ENCODE measurements at places on chromosomes 1 and 21. TPM values are rescaled to one million over a fixed set of nuclear protein-coding genes. Genes with fewer than 3 reads are reported as not detected.

- no peak for DNase-seq
Measured at GRCh38 chr1:29579821-29580425, 343.6 kb downstream of the PTPRU start.

DNA sequence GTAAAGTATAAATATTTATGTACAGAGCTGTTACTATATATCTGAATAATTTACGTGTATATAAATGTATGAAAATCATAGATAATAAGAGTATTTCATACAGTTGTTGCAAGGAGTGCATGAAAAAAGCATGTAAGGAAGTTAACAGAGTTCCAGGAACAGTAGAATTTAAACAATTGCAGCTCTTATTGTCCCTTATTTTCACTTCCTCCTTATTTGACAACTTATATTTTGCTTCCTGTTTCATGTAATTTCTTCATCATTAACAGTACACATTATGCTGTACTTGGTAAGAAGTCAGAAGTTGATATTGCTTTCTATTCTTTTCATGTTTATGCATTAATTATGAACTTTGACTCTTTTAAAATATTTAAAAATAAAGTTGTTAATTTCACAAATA lies 681.5 kb downstream of the LRRIQ3 start:
- no peak for DNase-seq

DNA sequence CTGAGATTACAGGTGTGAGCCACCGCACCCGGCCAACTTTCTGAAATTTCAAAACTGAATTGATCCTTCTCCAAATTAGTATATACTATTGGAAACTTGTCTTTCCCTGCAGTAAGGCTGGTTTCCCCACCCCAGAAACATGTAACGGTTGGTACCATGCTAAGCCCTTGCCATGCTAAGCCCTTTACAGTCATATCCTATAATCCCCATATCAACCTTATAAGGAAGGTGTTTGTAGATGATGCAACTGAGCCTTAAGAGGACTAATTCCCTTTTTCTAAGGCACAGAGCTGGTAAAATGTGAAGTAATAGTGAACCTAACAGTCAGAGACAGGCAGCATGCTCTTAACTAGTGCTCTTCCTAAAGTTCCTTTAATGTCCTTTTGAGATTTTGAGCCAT lies 413.7 kb downstream of the DISC1 start:
- no peak for DNase-seq

- DNase-seq = no peak
Measured at GRCh38 chr1:205760606-205761005, 10.6 kb upstream of the NUCKS1 start.

DNA sequence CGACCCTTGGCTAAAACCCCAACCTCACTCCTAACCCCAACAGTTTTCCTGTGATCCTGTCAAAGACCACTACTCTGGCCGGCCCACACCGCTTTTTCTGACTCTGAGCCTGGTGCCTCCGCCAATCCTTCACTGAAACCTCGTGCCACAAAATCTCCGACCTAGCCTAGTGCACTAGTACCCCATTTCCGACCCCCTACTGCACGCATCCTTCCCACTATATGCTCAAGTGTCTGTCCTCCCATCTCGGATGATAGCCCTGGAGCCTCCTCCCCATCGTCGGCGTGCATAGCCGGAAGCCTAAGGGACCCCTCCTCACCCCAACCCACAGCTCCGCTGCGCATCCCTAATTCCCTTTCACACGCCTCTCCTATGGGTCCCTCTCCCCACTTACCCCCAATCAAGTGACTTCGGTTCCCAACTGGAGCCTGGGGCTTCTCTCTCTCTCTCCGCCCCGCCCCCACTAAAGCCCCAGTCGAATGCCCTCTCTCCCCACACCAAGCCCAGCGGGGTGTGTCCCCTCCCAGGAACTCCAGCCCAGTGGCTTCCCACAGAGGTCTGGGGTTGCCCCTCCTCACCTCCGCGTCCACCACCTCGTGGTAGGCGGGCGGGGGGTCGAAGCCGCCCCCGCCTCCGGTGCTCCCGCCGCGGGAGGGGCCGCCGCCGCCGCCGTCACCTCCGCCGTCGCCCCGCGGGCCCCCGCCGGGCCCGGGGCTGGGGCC lies 791 bp downstream of the USP24 start:
- no peak for DNase-seq

DNA sequence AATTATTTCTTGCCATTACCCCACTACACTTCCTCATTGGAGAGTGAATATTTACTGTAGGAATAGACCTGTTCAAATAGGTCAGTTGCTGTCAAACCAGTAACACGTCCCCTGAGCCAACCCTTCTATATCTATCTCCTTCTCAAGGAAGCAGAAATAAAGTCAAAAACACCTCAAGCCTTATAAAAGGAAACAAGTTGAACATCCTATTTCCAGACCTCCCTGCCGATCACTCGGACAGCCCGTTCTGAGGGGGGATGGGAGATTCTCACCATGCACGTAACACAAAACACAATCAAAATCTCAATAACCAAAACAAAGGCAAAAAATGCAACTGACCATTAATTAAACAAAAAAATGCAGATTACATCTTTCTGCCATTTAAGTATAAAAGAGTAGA lies 121.5 kb upstream of the KRTAP19-8 start:
- DNase-seq = no peak

- DNase-seq = no peak
Measured at GRCh38 chr1:13756557-13757315, 56.7 kb downstream of the PRDM2 start.

DNA sequence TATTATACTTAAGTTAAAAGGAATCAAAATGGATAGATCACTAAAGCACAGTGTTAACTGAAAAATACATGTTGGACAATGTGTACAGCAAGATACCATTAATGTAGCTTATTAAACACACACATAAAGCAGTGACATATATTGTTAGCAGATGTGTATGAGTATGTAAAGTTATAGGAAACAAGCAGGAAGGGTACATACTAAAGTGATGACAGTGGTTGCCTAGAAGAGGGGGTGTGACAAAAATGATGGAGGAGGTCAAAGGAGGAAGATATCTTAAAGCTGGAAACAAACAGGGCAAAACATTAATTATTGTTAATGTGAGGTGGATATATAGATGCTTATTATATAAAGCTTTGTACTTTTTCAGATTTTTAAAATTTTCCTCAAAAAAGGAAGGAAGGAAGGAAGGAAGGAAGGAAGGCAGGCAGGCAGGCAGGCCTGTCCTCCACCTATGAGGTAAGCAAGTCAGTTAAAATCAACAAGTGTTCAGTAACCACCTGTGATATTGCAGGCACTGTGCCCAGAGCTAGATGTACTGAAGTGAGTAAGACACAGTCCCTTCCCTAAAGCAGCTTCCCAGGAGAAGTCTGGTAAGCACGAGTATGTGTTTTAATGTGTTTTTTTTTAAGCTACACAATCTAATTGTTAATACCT lies 252.9 kb upstream of the NR5A2 start:
- DNase-seq = no peak

- no peak for DNase-seq
Measured at GRCh38 chr21:28224191-28224726, 768.4 kb downstream of the LTN1 start.

GRCh38 chr1:74468982-74469603 lies 43.3 kb downstream of the LRRC53 start:
- no peak for DNase-seq

DNA sequence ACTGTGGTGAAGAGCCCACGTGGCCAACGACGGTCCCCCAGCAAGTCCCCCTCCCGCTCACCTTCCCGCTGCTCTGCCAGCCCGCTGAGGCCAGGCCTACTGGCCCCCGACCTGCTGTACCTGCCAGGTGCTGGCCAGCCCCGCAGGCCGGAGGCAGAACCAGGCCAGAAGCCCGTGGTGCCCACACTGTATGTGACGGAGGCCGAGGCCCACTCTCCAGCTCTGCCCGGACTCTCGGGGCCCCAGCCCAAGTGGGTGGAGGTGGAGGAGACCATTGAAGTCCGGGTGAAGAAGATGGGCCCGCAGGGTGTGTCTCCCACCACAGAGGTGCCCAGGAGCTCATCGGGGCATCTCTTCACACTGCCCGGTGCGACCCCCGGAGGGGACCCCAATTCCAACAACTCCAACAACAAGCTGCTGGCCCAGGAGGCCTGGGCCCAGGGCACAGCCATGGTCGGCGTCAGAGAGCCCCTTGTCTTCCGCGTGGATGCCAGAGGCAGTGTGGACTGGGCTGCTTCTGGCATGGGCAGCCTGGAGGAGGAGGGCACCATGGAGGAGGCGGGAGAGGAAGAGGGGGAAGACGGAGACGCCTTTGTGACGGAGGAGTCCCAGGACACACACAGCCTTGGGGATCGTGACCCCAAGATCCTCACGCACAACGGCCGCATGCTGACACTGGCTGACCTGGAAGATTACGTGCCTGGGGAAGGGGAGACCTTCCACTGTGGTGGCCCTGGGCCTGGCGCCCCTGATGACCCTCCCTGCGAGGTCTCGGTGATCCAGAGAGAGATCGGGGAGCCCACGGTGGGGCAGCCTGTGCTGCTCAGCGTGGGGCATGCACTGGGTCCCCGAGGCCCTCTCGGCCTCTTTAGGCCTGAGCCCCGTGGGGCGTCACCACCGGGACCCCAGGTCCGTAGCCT lies 46.8 kb downstream of the TRIM11 start:
- peak; percentile 77 for DNase-seq

GRCh38 chr1:23489842-23490241 lies 5.9 kb upstream of the ASAP3 start:
- no peak for DNase-seq

GRCh38 chr1:6897138-6897537 lies 111.9 kb downstream of the CAMTA1 start:
- DNase-seq = no peak

- DNase-seq = no peak
Measured at GRCh38 chr1:27227765-27228164, 6.7 kb upstream of the WDTC1 start.

DNA sequence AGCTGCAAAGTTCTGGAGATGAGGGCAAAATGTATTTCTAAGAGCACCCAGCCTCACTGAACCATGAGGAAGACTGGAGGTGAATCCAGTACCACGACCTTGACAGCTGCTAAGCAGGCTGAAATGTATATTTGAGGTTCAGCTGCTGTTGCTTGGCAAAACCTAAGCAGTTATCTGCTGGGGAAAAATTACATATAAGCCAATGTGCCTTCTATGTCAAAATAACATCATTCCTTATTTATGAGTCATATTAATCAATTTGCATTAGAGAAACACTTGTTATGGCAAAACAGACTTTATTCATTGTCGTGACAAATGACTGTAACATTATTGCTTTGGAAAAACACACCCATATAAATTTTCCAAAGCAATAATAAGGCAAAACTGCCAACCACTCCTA lies 560.5 kb upstream of the NR5A2 start:
- no peak for DNase-seq

DNA sequence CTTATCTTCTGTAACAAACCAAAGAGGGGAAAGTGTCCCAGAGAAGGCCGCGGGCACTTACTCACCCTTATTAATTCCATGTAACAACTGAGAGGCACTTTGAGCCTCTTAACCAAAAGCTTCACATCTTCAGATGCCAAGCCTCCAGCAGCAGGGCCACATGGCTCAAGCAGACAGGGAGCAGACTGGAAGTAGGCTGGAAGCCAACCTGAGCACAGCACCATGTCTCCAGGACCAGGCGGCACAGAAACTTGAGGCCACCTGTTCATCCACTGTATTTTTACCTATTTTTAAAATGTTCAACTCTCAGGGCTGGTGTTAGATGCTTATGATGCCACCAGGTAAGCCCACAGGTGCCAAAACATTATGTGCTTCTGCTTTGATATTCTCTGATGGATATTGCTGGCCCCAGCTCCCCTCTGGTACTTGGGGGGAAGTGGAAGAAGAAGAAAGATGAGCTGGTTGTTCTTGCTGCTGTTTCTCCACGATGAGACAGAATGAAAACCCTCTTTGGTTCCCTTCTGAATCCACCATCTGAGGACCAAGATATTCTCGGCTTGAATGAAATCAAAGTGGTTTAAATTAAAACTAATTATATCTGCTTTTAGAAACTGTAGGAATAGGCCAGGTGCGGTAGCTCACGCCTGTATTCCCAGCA lies 30.6 kb upstream of the SDE2 start:
- no peak for DNase-seq

DNA sequence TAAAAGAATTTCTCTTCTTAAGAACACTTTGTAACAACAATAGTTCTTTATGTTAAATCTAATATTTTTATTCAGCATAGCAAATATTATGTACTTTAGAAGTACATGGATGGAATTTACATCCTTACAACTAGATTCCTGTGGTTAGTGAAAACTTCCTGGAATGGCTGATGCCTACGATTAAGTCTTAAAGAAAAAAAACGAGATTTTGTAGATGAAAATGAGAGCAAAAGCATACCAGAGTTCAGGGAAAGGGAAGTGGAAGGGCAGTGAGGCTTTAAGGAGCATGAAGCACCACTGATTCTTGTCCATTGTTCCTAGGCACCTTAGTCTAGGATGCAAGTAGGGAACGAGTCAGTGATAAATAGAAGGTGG lies 26.7 kb downstream of the CFH start:
- no peak for DNase-seq

DNA sequence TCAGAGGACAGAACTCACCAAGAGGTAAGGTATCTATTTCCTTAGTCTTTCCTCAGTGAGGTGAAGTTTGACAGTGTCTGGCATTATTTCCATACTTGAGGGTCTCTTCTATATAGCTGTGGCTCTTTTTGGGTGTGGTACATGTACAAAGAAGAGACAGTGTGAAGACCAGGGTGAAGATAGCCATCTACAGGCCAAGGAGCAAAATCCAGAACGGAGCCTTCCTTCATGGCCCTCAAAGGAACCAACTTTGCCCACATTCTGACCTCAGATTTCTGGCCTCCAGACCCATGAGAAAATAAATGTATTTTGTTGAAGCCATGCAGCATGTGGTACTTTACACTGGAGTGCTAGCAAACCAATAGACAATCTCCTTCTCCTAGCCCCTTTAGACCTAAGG lies 858.5 kb upstream of the B3GALT2 start:
- DNase-seq = no peak

- no peak for DNase-seq
Measured at GRCh38 chr1:204802401-204803175, 68.1 kb upstream of the NFASC start.

GRCh38 chr1:27787895-27788294 lies 14.9 kb downstream of the STX12 start:
- no peak for DNase-seq

GRCh38 chr1:163230827-163231226 lies 28.1 kb upstream of the RGS5 start:
- DNase-seq = no peak

The CRYBG2 gene
- 18.9 TPM for total RNA-seq

The SMPDL3B gene
- total RNA-seq = 7.3 TPM

The BNIPL gene
- total RNA-seq = 17.9 TPM

The LRRN2 gene
- total RNA-seq = 2.6 TPM

The CAMTA1 gene
- 38.8 TPM for total RNA-seq

The TDRD5 gene
- 0.30 TPM for total RNA-seq

The CR1 gene
- total RNA-seq = 19.3 TPM

The OR10J1 gene
- not detected for total RNA-seq
